ENCODE measurements at places on chromosomes 1 and 21.

DNA sequence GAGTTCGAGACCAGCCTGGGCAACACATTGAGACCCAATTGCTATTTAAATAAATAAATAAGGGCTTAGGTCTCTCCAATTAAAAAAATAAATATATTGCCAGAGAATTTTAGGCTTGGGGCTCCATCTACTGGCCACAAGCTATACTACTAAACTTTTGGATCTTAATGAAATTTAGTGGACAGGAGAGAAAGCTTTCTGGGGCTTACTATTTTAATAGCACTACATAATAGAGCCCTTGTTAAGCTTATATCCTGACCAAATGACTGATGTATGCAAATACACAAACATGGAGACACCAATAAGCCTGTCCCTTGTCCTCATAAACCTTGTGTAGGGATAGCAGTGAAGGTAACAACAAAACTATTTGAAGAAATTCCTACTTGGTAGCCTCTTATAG is 18.4 kb downstream of the CCT3 start:
- no peak for DNase-seq

- DNase-seq = no peak
Measured at GRCh38 chr1:95953015-95953414, 719.0 kb downstream of the RWDD3 start.

GRCh38 chr1:59556802-59557548 is 257.8 kb upstream of the HOOK1 start:
- no peak for DNase-seq

- DNase-seq = no peak
Measured at GRCh38 chr1:56106531-56107274, 472.7 kb downstream of the PLPP3 start.

DNA sequence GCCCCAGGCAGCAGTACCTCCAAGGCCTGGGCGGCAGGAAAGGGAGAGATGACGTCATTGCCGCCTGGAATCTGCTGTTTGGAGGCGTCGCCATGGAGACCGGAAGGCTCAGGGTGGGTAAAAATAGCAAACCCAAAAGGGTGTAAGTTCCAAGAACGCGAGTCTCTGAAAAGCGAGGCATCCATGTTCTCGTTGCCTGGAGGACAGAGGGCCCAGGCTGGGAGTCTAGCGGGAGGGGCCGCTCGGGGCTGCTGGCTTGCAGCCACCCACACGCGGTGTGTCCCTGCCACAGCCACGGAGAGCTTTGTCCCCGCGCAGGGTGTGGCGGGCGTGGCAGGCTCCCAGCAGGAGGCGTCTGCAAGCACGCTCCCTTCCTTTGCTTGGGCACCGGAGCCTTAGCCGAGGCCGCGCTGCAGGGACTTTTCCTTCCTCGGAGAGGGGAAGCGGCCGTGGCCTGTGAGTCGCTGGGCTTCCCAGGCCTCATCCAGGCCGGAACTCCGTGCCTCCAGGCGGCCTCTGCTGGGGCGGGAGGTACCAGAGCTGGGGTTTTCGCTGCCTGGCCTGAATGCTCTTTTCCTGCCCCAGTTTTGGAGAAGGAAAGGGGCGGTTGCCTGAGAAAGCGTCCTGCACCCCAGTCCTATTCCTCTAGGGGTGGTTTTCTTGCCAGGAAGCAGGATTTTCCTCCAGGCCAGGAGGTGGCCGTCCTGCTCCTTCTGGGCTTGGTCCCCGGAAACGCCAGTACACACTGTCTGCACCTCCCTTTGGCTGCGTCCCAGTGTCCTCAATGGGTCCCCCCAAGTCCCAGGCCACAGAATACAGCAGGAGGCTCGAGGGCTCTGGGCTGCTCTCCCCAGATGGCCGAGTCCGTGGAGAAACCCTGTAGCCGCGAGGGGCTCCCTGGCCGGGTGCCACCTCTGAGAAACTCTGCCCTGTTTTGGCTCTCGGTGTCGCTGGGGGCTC is 15.3 kb upstream of the SKI start:
- DNase-seq = peak; percentile 44

DNA sequence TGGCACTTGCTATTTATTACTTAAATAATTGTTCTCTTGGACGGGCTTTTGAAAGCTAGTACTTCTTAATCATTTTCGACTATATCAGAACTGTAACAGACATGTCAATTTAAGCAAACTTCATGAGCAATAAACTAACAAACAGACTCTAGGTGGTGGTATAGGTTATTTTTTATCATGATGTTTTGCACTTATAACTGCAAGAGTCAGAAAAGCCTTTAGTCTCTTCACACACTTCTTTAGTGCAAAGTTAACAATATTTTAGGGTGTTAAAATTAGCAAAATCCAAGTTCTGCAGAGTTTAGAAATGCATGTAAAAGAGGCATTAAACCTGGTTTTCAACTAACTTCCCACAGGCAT is 2.2 kb downstream of the NRIP1 start:
- no peak for DNase-seq

- DNase-seq = no peak
Measured at GRCh38 chr1:180862305-180862704, 50.4 kb upstream of the KIAA1614 start.

DNA sequence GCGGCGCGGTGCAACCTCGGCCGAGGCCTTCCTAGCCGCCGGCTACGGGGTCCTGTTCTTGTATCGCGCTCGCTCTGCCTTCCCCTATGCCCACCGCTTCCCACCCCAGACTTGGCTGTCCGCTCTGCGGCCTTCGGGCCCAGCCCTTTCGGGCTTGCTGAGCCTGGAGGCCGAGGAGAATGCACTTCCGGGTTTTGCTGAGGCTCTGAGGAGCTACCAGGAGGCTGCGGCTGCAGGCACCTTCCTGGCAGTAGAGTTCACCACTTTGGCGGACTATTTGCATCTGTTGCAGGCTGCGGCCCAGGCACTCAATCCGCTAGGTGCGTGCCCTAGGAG is 379 bp downstream of the PPCS start:
- peak; percentile 58 for DNase-seq

GRCh38 chr1:9890224-9890731 is 19.8 kb downstream of the CTNNBIP1 start:
- DNase-seq = no peak

GRCh38 chr21:22711636-22712035 is 1713.4 kb downstream of the NCAM2 start:
- DNase-seq = no peak

DNA sequence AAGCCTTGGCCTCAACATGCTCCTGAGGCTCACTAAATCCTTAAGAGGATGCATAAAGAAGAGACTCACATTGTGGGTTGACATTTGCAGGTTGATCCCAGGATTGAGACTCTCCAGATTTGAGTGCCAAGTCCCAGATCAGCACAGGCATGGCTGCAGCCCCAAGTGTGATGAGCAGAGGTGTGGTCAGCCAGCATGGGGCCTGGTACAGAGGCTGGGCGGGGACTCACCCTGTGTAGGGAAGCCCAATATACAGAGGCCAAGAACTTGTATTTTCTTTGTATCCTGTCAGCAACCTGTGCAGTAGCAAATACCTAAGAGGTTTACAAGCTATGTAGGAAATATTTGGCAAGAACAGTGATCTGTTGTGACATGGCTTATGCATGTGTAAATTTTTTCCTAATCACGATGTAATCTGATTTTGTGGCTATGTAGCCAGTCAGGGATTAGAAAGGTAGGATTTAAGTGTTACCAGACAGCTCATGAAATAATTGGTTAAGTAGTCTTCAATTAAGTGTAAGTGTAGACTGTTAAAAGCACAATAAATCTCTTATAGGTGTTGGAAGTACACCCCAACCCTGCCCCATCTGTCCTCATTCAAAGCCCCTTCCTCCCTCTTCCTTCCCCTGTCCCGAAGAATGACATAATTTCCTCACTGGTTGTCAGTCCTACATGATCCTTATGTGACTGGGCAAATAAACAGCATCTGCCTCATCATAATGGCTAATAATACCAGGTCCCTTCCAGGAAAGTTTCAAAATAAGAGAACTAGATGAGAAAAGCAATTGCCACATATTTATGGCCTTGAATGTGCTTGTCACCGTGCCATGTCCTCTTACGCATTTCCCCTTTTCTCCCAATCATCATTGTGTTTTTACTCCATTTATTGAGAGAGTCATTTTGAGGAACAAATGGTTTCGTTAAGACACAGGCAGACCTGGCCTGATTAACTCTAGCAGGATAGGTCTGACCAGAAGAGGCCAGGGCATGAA is 120.9 kb downstream of the HLX start:
- DNase-seq = no peak

GRCh38 chr1:224718470-224719053 is 102.4 kb downstream of the CNIH3 start:
- no peak for DNase-seq

DNA sequence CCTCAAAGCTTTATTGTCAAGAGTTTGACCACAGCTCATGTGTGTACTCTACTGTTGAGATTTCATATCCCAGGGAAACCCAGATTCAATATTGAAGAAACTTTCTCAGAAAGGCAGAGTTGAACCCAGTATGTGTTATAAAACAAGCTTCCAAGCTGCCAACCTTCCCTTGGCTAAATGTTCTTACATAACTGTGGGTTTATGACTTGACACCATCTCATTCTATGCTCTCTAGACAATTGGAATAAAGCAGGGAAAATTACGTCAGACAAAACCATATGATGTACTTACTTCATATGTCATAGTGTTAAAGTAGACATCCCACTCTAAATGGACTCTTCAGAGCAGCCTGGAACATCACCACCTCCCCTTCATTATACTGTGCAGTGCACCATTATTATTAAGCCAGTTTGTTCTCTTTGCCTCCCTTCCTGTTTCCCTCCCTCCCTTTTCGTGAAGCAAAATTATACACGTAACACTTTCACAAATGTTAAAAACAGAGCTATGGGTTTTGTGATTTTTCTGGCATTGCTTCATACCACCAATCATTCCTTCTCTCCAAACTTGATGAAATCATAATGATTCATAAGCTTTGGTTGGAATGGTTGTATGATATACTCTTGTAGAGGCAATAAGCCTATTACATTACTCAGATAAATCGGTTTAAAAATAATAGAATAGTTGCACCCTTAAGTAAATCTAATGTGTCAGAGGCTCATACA is 507.2 kb downstream of the LTN1 start:
- DNase-seq = no peak

GRCh38 chr1:225449261-225449660 is 21.4 kb upstream of the LBR start:
- no peak for DNase-seq

GRCh38 chr1:229349463-229350385 is 6.9 kb upstream of the CCSAP start:
- DNase-seq = no peak

GRCh38 chr1:77489910-77490309 is 192.5 kb downstream of the ZZZ3 start:
- DNase-seq = no peak

DNA sequence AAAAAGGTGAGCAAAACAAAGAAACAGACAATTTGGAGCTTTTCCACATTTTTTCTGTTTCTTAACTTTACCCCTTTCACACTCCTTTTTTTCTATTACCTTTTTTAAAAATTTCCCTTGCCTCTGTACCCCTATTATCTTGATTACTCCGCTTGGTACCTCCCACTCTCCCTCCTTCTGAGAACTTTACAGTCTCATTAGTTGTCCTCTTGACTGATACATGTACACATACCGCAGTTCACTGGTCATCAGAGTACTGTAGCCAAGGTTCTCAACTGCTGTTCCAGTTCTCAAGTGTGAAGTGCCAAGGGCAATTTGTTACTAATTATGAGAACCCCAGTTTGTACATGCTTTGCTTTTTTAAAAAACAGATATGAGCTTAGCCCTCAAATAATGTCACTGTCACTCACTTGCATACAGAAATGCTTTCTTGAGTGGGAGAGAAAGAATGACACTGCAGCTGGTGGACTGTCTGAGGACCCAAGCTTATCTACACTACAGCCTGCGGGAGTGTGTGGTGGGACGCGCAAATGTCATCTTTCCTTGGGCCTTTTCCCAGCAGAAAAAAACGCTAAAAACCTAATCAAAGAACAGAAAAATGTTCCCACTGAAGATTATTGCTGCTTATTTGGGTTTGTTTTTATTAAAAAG is 160.8 kb downstream of the DISP1 start:
- DNase-seq = no peak

DNA sequence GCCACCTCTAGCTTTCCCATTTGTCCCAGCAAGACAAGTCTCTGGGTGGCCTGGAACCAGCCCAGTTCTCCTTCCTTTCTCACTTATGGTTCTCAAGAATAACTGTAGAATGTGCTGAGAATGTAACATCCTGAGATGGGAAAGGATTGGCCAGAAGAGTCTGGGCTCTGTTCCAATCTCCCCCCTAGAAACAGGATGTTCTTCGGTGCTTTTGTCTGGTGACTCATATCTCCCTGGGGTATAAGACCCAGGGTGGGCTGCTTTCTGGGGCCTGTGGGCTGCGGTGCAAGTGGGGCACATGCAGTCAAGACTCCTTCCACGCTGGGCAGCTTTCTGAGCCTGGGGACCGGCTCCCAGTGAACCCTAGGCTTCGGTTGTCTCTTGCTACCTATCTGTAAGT is 251.2 kb upstream of the POU3F1 start:
- no peak for DNase-seq

- DNase-seq = no peak
Measured at GRCh38 chr1:62595647-62596046, 1.7 kb upstream of the ANGPTL3 start.

DNA sequence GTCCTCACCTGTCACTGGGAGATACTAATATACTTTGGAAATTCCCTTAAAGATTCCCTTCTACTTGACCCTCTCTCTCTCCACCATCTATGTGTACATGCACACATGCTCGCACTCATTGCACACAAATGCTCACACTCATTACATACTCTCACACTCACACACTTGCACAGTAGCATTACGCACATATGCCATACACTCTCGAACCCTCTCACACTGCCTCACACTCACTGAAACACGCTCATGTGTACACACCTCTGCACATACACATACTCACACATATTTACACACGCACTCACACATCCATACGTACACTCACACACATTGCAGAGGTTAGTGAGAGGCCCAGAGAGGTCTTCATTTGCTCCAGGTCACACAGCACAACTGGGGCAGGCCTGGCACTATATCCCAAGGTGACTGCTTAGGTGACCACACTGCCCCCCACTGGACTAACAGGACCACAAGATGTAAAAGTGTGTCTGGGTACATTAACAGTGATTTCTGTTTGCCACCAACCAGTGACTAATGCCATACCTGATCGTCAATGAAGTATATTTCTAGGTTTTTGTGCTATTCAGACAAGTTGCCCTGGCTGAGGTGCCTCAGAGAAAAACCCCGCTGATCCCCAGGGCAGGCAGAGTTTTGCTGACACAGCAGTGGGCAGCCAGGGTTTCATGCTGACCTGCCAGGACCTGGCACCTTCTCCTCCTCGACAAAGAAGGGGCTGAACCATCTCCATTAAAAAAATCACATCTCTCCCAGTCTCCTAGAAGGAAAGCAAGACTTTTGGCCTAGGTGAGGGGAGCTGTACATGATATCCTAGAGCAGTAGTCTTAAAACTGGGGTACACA is 28.5 kb upstream of the CAMK1G start:
- no peak for DNase-seq

GRCh38 chr1:33335020-33335419 is 14.1 kb upstream of the A3GALT2 start:
- no peak for DNase-seq

DNA sequence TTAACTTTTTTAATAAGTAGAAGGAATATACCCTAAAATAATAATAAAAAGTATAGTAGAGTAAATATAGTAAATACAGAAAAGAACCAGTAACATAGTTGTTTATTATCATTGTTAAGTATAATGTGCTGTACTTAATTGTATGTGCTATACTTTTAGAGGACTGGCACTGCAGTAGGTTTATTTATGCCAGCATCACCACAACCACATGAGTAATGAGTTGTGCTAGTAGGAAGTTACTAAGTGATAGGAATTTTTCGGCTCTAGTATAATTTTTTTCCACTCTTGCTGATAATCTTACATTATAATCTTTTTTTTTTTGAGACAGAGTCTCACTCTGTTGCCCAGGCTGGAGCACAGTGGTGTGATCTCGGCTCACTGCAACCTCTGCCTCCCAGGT is 71.6 kb downstream of the IVNS1ABP start:
- DNase-seq = no peak

Measured in activated CD4-positive, alpha-beta T cell treated with anti-CD3 and anti-CD28 coated beads, Interleukin-2, Interleukin-4, amounts not matched to agents 100 ng/mL and 50 ng/mL, durations not matched to agents 16 hours and 8 hours (primary cell).